Stimulated activated CD4-positive, alpha-beta T cell treated with anti-CD3 and anti-CD28 coated beads, TNF-alpha, amount 100 ng/mL, for 48 hours (primary cell): ENCODE measurements at places on chromosomes 6 and 20.

DNA sequence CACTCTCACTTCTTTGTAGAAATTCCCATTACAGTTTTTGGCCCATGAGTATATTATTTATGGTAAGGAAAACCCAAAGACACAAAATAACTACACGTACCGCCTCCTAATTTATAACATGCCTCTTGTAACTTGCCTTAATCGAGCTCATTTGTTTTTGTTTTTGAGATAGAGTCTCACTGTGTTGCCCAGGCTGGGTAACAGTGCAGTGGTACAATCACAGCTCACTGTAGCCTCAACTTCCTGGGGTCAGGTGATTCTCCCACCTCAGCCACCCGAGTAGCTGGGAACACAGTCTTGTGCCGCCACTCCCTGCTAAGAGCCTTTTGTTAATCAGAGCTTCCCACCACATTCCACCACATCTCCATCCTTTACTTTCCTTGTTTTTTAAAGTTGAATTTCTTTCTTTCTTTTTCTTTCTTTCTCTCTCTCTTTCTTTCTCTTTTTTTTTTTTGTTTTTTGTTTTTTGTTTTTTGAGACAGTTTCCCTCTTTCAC is 15.5 kb downstream of the ASIP start:
- DNase-seq: no peak

DNA sequence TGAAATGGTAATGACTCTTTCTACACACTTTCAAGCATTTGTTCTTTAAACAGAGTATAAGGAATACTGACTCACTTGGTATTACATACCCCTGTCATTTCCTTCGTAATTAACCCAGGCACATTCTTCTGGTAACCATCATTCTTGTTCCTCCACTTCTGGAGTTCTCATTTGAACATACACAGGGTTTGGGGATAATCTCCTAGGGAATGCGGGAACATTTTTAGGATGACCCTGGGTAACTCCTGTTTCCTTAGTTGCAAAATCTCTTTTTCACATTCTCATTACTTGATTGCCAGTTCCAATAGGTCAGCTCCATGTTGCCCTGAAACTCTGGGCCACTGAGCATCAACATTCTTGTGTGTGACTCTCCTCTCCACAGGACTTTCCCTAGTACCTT is 51.5 kb upstream of the E2F3 start:
- no peak for DNase-seq

GRCh38 chr6:498795-499231 is 107.3 kb downstream of the IRF4 start:
- no peak for DNase-seq

DNA sequence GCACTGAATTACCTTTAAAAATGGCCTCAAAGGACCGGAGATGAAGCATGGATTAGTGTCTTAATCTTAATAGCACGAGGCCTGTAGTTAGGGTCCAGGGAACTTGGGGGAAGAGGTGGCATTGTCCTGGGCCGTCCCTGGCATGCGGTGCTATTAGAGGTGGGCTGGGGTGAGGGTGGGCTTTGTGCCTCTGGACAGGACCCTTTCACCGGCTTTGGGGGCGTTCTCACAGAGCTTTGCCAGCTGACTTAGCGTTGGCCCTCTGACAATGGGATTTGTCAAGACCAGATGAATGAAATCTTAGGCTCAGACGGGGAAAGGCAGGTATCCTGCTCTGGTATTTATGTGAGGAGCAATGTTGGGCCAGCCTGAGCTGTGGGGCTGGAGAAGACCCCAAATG is 59.6 kb downstream of the ERMARD start:
- no peak for DNase-seq

- no peak for DNase-seq
Observed at GRCh38 chr6:40436685-40437604, 150.2 kb downstream of the LRFN2 start.

GRCh38 chr20:58131151-58131550 is 97.3 kb downstream of the ANKRD60 start:
- DNase-seq: no peak

GRCh38 chr6:157294654-157295053 is 28.7 kb downstream of the TMEM242 start:
- no peak for DNase-seq

DNA sequence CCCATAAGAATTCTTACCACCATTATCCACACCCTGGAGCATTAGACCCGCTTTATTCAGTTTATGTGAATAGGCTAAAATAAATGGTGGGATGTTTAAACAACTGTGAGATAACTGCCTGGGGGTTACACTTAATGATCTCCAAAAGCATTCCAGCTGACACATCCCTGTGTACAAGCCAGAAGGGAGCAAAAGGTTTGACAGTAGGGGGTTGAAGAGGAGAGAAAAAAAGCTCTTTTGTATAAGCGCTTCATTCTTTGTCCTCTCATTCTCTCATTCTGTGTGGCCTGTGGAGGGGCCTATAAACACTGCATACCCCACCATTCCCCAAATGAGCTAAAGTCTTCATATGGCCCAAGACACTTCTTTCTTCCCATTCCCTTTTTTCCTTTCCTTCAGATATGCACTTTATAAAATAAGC is 30.8 kb upstream of the COL21A1 start:
- DNase-seq: no peak

GRCh38 chr6:38151580-38152500 is 332.3 kb downstream of the ZFAND3 start:
- DNase-seq: no peak

GRCh38 chr6:26044140-26045064 is 42.8 kb upstream of the HFE start:
- DNase-seq: no peak

GRCh38 chr6:37259191-37259590 is 1.2 kb upstream of the TMEM217 start:
- DNase-seq: no peak

- no peak for DNase-seq
Observed at GRCh38 chr6:137775227-137775626, 91.8 kb upstream of the TNFAIP3 start.

- DNase-seq: no peak
Observed at GRCh38 chr6:48766349-48766748, 655.4 kb upstream of the PTCHD4 start.

DNA sequence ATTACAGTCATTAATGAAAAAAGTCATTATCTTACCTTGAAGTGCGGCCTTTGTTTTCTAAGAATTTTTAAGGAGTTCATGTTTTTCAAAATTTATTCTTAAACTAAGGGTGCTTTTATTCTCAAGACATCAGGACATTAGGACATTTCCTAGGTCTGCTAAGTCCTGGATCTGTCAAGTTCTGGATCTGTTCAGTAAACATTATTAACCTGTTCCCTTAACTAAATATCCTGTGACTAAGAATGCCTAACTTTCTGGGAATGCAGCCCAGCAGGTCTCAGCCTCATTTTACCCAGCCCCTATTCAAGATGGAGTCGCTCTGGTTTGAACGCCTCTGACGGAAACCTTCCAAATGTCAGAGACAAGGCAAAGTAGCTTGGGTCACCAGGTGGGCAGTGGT is 302.6 kb downstream of the SYNE1 start:
- DNase-seq: no peak

GRCh38 chr6:46652232-46652602 is 401 bp downstream of the CYP39A1 start:
- no peak for DNase-seq

DNA sequence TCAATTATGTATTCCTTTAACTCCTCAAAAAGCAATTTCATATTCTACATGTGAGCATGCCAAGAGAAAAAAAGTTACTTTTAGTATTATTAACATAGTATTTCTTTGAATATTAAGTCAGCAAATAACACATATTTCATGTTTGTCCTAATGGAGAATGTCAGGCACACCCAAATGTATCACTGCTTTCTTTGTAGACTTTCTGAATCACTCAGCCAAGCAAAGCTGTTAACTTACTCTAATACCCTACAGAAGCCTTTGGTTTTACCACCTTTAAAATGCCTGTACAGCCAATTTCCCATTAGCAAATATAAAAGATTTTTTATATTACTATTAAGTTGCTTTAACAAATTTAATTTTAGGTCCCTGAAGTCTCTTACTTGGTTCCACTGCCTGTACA is 23.8 kb downstream of the FRK start:
- DNase-seq: no peak

DNA sequence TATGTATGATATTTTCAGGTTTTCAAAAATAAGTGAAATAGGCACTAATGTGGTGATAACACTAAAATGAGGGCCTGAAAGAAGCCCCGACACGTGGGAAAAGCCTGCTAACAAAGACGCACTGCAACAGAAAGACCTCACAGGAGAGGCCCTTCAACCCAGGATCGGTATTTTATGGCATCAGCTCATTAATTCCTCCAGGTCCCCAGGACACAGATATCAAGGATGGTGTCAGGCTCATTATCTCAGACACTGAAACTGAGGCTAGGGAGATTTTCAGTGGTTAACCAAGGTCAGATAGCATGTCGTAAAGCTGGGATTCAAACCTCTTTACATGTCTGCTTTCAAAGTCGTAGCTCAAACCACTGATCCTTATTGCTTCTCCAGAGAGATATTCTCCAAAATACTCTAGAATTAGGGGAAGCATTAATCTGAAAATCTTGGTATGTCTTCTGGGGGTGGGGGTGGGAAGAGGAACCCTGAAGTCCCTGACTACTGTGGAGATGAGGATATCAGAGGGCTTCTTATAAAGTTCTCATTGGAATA is 64.1 kb downstream of the PPP1R3G start:
- DNase-seq: no peak

GRCh38 chr6:134764741-134765140 is 185.2 kb downstream of the ALDH8A1 start:
- no peak for DNase-seq

DNA sequence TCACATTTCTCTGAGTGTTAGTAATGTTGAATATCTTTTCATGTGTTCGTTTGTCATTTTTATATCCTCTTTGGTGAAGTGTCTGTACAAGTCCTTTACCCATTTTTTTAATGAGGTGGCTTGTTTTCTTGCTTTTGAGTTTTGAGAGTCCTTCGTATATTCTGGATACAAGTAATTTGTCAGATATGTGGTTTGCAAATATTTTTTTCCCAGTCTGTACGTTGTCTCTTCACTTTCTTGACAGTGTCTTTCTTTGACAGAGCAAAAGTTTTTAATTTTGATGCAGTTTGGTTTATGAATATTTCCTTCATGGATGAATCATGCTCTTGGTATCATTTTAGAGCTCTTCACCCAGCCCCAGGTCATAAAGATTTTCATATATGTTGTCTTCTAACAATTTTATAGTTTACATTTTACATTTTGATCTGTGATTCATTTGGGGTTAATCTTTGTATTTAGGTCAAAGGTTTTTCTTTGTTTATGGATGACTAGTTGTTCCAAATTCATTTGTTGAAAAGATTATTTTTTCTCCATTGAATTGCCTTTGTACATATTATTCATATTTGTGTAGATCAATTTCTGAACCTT is 152.5 kb downstream of the MRPL14 start:
- DNase-seq: no peak

DNA sequence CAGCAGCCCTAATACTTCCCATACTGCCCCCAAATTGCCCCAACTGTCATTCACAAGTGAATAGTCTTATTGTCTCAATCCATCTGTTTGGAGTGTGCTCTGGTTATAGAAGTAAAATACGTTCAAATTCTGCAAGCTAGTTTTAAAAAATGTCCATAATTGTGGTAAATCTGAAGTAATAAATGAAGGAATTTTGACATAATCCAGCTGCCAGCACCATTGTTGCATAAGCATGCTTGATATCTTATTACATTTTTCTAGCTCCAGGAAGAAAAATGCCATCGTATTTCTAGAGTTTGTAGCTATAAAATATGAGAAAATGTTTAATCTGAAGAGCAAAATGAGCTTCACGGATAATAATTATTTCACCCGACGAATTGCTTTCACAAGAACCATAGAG is 664.7 kb downstream of the RFPL4B start:
- DNase-seq: no peak

DNA sequence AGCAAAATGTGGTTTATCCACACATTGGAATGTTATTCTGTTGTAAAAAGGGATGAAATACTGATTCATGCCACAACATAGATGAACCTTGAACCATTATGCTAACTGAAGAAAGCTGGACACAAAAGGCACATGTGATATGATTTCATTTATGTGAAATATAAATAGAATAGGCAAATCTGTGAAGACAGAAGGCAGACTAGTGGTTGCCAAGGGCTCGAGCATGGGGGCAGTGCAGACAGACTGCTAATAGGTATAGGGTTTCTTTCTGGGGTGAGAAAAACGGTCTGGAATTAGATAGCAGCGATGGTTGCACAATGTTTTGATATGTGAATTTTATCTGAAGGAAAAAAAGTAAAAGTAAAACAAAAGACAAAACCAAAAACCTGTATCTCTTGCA is 54.6 kb upstream of the FNDC1 start:
- DNase-seq: no peak

- no peak for DNase-seq
Observed at GRCh38 chr20:48697845-48698491, 129.8 kb downstream of the PREX1 start.

DNA sequence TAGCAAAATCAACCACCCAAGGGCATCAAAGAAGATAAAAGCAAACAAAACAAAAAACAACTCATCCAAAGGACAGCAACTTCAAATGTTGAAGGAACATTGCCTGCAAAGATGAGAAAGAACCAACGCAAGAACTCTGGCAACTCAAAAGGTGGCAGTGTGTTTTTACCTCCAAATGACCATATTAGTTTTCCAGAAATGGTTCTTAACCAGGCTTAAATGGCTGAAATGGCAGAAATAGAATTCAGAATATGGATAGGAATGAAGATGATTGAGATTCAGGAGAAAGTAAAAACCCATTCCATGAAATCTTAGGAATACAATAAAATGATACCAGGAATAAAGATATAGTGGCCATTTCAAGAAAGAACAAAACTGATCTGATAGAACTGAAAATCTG is 9.8 kb upstream of the PI3 start:
- no peak for DNase-seq

GRCh38 chr6:110511401-110511800 is 35.0 kb upstream of the SLC22A16 start:
- DNase-seq: no peak

GRCh38 chr20:8205996-8206395 is 73.9 kb downstream of the PLCB1 start:
- DNase-seq: no peak

GRCh38 chr20:3093861-3094361 is 9.4 kb upstream of the AVP start:
- no peak for DNase-seq

GRCh38 chr20:6530779-6531315 is 236.6 kb upstream of the BMP2 start:
- no peak for DNase-seq

- no peak for DNase-seq
Observed at GRCh38 chr6:104952911-104953399, 4.0 kb upstream of the LIN28B start.

DNA sequence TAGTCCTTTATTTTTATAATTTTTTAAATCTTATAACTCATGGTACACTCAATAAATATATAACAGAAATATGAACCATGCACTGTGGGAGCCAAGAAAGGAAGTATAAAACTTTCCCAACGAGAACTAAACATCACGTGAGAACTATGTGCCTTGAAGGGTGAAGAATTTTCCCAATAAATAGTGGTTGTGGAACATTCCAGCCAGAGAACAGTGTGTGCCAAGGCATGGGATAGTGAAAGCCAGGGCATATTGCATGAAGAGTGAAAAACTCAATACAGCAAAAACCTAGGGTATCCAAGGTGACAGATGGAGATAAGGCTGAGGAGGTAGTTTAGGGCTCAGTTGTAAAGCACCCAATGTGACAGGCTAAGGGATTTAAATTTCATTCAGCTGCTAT is 86.1 kb downstream of the SIM1 start:
- no peak for DNase-seq

GRCh38 chr6:54598787-54599313 is 247.7 kb upstream of the FAM83B start:
- no peak for DNase-seq
